Germinal center (tissue), 1 donor: ENCODE measurements at places on chromosomes 5 and 9.

DNA sequence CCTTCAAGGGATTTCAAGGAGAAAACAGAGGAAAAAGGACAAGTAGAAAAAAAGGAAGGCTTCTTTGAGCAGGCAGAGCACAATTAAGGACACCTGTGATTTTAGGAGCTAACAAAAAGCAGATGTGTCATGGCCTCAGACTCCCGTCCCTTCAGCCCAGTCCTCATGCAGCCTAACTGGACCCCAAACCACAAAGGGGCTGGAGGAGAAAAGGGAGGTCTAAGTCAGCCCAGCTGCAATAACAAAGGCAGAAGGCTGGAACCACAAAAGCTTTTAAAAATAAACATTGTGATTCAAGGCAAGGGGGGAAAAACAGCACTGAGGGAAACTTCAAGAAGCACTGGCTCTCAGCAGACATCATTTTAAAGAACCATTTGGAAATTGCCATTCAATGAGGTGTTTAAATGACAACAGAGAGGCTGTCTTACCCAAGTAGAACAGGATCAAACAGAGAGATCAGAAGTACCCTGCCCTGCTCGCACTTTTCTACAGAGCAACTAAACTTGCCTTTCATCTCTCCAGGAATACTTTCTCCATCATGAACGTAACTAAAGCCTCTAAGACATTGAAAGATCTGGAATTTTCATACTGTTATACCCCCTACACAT is 89.3 kb downstream of the SEMA5A start:
- DNase-seq: no peak

DNA sequence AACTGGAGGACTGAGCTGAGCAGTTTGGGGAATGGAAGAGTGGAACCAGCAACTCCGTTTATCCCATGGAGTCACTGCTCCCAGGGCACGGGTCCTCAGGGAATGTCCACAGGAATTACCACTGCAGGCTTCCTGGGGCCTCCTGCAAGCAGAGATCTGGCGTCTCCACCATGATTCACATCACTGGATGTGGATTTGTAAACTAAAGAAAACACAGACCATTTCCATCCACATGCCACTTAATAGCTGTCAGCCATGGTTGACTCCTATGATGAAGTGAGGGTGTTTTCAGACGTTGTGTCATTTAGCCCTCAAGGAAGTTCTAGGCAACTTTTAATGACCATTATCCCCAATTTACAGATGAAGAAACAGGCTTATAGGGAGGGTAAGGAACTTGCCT is 30.2 kb downstream of the SNCAIP start:
- no peak for DNase-seq

GRCh38 chr9:29437526-29437925 is 1864.2 kb upstream of the C9orf72 start:
- DNase-seq: no peak

DNA sequence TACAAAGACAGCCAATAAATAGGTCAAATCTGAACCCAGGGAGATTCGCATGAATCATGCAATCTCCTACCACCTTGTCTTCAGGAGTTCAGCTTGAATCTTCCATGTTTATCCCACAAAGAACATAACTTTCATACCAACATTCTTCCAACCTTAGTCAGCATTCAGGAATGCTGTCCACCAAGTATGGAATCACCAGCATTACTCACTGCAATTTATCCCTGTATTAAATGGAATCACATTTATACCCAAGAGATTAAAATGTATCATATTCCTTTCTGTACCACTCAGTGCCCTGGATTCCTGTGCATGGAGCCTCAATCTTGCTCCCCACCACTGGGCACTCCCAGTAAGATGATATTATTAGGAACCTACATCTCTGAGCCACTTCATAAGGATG is 162.6 kb downstream of the GLIS3 start:
- no peak for DNase-seq

GRCh38 chr9:83062651-83063527 is at the start of gene RASEF:
TSS of gene RASEF (minus strand) at chr9:83063142. CDS start at chr9:83062867, 275 bp downstream.
- DNase-seq: no peak

DNA sequence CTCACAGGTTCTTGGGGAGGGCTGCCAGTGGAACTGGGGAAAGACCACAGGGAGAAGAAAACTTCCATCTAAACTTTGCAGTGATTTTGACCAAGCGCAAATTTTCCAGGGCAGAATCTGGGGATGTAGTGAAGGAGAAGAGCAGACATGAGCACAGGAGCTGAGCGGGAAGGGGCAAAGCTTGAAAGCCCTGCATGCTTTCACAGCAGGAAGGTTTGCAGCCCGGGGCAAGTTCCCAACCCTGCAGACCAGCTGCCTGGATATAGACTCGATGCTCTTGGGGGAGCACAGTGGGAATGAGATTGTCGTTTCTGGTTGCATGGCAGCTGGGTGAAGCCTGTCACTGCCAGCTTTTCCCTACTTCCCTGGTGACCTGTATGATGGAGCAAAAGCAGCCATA is 276.8 kb upstream of the RORB start:
- no peak for DNase-seq

DNA sequence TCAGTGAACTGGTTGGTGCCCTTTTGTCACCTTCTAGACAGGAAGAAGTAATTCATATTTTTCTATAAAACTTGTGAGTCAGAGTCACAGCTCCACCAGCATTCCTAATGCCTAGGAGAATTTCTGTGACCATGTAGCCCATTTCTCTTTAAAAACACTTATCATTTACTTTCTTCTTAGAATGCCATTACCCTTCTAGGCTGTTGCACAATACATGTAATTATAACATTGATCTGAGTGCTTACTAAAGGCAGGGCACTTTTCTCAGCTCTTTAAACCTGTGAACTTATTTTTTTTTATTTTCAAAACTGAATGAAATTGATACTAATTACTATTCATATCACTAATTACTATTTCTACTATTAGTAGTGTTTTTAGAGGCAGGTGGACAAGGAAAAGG is 373.7 kb downstream of the TLE4 start:
- no peak for DNase-seq

DNA sequence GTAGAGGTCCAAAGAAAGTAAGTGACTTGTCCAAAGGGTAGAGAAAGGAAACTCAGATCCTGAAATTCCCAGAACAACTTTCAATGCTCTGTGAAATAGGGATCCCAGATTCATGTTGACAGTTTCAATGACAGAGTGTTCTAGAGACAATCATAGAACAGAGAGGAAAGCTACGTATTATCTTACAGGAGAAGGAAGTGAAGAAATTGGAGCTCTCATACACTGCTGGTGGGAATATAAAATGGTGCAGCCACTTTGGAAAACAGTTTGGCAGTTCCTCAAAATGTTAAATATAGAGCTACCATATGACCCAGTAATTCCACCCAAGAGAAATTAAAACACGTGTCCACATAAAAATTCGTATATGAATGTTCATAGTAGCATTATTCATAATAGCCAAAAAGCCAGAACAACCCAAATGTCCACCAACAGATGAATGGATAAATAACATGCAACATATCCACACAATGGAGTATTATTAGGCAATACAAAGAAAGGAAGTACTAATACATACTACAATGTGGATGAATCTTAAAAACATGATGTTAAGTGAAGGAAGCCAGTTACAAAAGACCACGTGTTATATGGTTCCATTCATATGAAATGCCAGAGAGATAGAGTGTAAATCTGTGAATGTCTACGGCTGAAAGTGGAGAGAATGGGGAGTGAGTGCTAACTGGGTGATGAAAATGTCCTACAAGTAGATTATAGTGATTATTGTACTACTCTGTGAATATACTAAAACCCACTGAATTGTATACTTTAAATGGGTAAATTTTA is 197.1 kb downstream of the NTRK2 start:
- no peak for DNase-seq

DNA sequence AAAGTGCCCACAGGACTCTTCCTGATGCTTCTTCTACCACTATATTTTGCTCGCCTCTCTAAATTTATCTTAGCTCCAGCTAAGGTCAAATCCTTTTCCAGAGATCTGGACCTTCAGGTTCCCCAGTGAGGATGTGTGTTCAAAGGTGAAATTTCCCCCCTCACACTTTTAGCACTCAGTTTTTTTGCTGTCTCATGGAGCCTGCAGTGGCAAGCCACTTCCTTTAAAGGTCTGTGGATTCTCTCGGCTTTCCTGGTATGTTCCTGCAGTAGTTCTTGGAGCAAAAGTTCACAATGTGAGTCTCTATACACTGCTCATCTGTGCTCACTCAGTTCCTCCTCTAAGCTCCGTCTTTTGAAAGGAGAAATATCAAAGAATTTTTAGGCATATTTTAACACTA is 181.4 kb downstream of the LURAP1L start:
- DNase-seq: no peak

- no peak for DNase-seq
These were observed 87.9 kb upstream of the FSTL4 start for GRCh38 chr5:133700251-133700650.

GRCh38 chr9:108142504-108143201 is 653.1 kb upstream of the KLF4 start:
- DNase-seq: no peak

DNA sequence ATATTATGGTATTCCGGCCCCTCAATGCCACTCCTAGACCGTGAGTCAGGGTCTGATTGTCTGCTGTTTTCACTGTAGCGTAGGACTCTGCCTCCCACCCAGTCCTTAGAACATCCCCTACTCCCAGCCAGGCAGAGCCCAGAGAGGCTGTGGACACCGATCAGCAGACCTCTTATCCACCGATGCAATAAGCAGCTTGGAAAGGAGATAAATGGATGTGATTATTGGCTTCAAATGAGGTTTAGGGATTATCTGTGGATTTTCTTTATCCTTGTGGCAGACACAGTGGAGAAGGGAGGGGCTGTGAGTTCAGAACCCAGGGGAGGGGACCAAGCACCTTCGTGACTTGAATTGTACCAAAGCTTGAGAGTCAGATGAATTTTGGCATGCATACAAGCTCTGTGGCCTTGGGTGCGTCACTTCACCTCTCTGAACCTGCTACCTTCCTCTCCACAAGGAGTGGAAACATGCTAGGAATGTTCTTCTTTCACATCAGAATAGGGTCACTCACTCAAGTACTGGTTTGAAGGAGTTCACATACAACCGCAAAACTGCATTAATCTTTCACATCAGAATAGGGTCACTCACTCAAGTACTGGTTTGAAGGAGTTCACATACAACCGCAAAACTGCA is 83.1 kb upstream of the CPLX2 start:
- DNase-seq: no peak

DNA sequence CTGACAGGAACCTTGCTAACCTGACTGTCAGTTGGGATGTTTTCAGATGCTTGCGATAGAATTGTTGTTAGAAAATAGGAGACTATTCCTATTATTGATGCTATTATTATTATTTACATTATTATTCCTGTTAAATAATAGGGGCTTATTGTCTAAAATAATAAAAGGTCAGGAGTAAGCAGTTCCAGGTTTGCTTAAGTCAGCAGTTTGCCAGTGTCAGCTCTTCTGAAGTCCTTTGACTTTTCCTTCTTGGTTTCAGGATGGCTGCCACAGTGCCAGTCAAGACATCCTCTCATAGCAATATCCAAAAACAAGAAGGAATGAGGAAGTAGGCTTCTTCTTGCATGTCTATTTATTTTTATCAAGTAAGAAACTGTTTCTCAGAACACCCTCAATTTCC is 141.7 kb upstream of the MARCHF11 start:
- no peak for DNase-seq

DNA sequence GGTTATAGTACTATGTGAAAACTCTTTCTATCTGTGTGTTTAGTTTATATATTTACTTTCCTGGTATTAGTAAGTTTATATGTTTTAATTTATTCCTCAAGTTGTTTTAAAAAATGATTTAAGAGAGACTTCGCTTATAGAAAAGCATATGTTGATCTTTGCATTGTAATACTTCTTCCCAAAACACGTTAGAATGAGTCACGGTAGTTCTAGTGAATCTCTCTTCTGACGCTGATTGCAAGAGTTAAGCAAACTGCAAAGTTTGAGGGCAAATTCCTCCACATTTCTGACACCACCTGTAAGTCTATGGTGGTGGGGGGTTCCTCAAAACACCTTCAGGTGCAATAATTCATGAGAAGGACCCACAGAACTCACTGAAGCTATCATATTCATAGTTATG is 327.2 kb downstream of the GLIS3 start:
- DNase-seq: no peak

DNA sequence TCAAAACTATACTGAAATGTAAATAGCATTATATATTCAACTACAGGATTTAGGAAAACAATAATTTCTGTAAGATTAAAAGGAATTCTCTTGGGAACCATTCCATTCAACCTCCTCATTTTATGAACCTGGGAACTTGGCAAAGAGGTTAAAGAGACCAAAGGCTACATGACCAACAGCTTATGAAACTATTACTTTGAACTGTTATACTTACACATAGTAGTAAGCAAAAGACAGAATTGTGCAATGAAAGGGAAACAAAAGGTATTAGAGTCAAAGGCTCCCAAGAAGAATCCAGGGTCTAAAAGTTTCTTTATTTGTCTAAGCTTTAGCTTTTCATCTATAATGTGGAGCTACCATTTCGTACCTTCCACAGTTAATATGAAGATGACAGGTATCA is 7.2 kb downstream of the C9orf72 start:
- DNase-seq: no peak

DNA sequence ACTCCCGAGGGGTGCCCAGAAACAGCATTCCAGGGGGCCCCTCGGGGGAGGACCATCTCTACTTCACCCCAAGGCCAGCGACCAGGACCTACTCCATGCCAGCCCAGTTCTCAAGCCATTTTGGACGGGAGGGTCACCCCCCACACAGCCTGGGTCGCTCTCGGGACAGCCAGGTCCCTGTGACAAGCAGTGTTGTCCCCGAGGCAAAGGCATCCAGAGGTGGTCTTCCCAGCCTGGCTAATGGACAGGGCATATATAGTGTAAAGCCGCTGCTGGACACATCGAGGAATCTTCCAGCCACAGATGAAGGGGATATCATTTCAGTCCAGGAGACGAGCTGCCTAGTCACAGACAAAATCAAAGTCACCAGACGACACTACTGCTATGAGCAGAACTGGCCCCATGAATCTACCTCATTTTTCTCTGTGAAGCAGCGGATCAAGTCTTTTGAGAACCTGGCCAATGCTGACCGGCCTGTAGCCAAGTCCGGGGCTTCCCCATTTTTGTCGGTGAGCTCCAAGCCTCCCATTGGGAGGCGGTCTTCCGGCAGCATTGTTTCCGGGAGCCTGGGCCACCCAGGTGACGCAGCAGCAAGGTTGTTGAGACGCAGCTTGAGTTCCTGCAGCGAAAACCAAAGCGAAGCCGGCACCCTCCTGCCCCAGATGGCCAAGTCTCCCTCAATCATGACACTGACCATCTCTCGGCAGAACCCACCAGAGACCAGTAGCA is 83.9 kb downstream of the GOLPH3 start:
- DNase-seq: no peak

DNA sequence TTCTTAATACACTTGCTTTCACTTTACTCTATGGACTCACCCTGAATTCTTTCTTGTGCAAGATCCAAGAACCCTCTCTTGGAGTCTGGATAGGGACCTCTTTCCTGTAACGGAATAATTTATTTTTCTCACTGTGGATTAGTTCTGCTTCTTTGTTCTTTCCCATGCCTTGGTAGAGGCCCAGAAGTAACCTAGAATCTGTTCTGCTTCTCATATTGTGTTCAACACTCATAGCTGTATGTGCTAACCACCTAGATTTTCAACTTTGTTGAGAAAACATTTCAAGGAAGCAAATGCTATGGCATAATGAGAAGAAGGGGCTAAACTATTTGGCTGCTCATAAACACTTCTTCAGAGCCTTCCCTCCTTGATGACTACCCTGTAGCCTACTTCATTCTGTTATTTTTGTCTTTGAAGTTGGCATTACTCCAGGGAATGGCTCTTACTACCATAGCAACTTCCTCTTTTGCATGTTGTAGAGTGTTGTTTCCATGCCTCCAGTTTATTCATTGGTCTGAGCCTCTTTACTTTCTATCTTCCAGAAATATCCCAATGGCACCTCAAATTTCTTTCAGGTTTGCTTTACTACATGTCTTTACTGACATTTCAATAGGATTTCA is 74.3 kb downstream of the KIAA0825 start:
- no peak for DNase-seq
